ENCODE measurements at places on chromosomes 3 and 15.

GRCh38 chr3:169143506-169143905, 520.0 kb downstream of the MECOM start:
- DNase-seq = no peak

GRCh38 chr15:69149163-69149562, 11.3 kb upstream of the GLCE start:
- DNase-seq = no peak

GRCh38 chr3:157585386-157585785, 82.2 kb upstream of the VEPH1 start:
- DNase-seq = no peak

DNA sequence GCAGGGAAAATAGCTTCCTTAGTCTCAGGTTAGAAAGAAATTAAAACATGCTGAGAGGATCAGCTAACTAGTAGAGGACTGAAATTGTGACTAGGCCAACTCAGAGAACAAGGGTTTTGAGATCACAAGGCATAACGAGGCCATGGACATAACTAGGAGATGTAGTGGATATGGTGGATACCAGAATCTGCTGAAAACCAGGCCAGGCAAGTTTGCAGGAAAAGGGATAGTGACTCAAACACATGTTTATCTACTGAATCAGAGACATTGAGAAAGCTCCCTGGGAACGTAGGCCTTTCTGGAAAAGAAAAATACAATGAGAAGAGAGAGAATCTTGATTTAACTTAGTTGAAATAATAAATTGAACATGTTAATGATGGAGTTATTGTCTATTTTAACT, 326.5 kb upstream of the GBE1 start:
- no peak for DNase-seq

DNA sequence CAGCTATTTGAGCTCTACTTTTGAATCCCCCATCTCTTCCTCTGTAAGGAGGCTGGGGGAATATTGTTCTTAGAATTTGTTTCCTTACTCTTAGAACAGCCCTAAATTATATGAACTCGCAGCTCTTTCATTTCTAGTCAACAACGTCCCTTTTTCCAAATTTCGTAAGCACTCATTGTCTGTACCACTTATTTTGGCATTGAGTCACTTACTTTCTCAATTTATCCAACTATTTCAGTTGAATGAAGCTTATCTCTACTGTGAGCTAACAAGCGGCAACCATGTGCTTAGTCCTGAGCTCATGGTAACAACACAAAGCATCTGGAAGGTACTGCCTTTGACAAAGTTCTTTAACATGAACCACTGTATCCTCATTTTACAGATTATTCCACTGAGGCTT, 191.1 kb downstream of the GREM1 start:
- DNase-seq = no peak

GRCh38 chr15:93144463-93145236, 55.6 kb upstream of the RGMA start:
- no peak for DNase-seq

GRCh38 chr3:143103652-143104051, 15.9 kb upstream of the CHST2 start:
- no peak for DNase-seq

DNA sequence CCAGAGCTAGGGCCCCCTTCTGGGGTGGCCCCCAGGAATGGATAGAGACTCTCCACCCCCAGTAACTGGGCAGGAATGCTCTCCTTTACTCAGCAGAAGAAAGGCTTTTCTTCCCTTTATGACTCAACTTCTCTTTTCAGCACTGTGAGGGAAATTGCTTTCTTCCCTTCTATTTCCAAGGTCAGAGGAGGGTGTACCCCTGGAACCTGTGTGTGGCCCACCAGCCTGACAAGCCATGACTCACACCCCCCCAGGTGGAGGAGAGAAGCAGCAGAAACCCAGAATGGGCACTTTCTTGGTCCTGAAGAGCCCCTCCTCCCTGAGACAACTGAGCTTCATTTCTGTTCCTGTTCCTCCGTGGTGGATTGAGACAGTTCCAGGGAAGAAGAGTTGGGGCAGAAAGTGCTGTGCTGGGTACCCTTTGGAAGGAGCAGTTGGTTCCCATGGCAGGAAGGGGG, 2.7 kb upstream of the ANKRD63 start:
- no peak for DNase-seq

DNA sequence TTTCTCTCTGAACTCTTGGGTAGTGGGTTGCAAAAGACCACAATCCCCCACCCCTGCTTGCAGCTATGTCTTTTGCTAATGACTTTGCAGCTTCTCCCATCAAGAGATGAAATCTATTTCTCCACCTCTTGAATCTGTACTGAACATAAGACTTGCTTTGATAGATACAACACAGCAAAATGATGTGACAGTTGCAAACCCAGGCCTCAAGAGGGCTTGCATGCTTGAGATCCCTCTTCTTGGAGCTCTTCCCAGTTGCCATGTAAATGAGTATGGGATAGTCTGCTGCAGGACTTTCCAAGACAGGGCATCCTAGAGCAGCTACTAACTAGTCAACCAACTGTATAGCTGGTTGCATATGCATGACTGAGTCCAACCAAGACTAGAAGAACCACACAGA, 783.6 kb downstream of the PDCD6IP start:
- DNase-seq = no peak

DNA sequence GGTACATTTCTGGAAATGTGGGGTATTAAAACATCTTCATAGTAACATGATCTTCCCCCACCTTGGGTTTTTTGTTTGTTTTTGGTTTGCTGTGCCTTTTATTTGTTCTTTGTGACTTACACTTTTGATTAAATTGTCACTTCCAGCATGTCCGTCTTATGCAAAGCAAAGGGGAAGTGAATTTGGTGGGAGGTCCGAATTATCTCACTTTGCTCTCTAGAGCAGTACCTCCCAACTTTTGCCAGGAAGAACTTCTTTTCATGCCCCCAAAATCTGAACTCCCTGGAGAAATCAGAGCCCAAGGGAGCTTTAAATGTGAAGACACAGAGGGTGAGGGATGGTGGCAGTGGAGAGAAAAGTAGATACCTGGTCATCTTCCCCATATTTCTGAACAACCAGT, 173.1 kb downstream of the IL5RA start:
- DNase-seq = no peak

Measured in NCI-H187 (cell line).